ENCODE measurements at places on chromosomes 7 and 10.

DNA sequence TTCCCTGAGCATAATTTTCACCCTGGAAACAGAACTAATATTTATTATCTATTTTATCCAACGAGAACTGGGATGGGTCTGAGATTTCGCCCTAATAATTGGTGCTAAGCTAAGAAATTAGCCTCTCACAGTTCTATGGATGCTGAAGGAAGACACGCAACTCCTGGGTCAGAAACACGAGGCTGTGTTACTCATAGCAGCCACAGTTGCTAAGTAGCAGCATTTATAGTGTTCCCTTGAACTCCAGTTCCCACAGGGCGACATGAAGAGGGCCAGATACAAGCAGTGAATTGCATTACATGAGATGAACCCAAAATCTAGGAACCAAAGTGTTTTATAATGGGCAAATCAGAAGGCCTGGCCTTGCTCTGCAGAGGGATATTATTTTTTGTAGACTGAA is 109.8 kb upstream of the AGR3 start:
- no peak for DNase-seq

DNA sequence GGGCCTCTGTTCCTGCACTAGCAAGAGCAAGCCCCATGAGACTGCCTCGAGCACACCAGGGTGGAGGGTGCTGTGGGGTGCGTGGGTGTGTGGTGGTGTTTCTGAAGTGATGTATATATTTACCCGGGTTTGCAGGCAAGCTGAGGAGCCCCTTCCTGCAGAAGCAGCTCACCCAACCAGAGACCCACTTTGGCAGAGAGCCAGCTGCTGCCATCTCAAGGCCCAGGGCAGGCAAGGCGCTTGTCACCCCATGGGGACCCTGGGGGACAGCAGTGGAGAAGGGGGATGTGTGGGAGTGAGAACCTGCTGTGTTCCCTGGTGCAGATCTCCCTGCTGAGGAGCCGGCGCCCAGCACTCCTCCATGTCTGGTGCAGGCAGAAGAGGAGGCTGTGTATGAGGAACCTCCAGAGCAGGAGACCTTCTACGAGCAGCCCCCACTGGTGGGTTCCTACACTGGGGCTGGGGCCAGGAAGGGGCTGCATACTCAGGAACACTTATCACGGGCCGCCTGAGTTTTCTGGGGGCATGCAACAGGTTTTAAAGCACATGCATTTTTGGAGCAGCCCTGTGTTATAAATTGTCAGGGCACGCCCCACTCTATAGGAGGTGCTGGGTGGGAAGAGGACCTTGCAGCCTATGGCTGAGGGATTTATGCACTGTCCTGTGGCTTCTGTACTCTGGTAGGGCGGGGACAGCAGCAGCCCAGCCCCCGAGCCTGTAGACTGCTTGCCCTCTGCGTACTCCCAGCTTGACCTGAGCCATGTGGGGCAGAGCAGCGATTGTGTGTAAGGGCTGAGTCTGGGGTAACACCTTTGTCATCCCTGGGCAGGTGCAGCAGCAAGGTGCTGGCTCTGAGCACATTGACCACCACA is 5.9 kb downstream of the PGAM2 start:
- no peak for DNase-seq

GRCh38 chr7:102169651-102170392 is 116.8 kb upstream of the SH2B2 start:
- no peak for DNase-seq

- DNase-seq = no peak
Measured at GRCh38 chr7:42253316-42253715, 16.3 kb upstream of the GLI3 start.
